ENCODE measurements at places on chromosomes 3 and 15.
A peak's percentile ranks its signal among the peaks of the same experiment; 100 is the strongest.

DNA sequence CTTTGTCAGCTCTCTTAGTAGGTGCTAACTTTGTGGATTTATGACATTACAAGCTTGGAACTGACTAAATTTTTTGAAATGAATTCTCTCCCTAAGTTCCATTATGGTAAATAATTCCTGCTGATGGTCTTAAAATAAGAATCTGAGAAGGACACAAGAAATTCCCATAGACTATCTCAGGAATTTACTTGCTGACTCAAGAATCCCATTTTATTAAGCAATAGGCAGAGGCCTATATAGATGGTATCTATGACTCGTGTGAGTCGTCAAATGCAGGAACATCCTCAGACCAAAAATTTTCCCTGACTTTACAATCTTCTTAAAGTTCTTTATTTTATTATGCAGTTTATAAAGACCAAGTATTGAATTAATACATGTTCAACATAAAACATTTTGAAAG lies 30.7 kb upstream of the CBLB start:
- DNase-seq: no peak

- peak; percentile 75 for DNase-seq
Observed at GRCh38 chr15:90956274-90957030, 1.8 kb downstream of the RCCD1 start.

DNA sequence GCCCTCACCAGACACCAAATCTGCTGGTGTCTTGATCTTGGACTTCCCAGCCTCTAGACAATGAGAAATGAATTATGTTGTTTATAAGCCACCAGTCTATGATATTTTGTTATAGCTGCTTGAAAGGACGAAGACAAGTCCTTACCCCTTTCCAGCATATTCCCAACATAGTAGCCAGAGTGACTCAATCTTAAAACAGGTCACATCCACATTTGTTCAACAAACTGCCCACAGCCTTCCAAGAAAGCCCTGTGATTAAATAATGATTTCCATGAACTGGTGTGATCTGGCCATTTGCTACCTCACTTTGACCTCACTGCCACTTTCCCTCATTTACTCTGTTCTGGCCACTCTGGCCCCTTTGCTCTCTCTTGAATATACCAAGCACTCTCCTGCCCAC lies 193.7 kb upstream of the CFAP20DC start:
- no peak for DNase-seq

DNA sequence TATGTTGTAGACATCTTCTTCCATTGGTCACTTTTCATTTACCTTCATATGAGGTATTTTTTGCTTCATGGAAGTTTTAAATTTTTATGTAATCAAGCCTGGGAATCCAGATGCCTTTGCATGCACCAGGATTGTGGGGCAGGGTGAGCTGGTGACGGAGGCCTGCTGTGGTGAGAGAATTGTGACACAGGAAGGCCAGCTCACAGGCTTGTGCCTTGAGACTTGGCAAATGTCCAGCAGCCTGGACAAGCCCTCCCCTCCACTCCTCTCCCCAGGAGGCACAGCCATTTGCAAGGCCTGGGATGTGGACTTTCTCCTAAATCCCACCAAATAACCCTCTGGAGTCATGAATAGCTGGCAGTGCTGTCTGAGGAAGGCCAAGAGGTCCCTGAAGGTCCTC lies 67.4 kb downstream of the RHCG start:
- DNase-seq: no peak

DNA sequence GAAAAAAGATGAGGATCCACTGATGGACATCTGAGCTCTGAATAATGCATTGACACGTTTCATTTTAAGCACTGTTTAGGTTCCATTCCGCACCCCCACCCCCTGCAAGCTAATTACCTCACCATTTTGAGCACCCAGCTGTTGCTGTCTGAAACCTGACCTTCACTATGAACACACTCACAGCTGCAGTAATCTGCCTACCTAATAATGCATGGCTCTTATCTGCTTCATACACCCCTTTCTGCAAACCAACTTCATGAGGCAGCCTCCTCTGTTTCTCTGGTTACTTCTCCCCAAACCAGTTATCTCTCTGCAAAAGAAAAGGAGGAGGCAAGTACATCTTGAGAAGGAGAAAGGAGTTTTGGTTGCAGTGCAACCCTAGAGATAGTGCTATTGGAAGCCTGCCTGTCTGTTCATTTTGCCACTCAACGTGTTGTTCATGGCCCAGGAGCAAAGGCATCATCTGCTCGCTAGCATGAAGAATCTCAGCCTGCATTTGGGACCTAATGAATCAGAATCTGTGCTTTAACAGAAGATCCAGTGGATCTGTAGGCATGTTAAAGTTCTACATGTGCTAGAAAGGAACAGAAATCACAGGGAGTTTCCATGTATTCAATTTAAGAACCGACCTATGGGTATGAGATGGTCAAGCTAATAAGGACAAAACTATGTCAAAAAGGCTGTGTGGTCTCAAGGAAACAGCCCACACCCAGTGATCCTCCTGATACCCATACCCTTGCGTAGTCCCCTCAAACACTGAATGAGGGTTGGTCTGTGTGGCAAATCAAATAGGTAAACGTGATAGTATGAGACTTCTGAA lies 87.2 kb downstream of the MB21D2 start:
- no peak for DNase-seq

Data from CD8-positive, alpha-beta memory T cell (primary cell).